ENCODE measurements at places on chromosomes 3 and 15.
A peak's percentile ranks its signal among the peaks of the same experiment; 100 is the strongest.

DNA sequence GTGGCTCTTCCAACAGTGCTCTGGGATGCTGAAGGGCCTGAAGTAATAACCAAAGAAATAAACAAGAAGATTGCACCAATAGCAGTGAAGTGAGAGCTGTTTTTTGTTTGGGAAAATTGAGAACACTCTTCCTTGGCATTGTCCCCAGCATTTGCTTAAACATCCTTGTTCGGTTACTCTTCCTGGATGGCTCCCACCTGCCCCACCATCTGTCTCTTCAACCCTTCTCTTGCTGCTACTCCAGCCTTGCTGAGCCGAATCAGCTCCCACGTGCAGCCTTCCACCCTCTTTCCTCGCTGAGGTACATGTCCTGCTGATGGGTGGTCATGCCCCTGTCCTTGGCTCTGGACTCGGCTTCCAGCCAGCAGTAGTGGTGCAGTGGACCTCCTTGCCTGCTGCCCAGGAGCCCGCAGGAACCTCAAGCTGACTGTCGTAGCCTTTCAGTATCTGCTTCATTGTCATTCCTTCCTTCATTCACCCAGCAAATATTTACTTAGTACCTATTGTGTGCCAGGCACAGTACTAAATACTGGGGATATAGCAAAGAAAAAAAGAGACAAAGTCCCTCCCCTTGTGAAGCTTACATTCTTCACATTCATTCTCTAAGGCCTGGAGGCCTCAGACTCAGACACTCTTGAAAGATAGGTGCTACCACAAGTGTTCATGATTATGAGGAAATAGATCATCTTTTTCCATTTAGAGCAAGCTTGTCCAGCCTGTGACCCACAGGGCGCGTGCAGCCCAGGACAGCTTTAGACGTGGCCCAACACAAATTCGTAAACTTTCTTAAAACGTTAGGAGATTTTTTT, 17.1 kb upstream of the VILL start:
- peak; percentile 46 for DNase-seq

- DNase-seq: no peak
These were observed 18.0 kb upstream of the KCNAB1 start for GRCh38 chr3:156102267-156102931.

- DNase-seq: no peak
These were observed 163.1 kb downstream of the FMN1 start for GRCh38 chr15:33031324-33031821.

DNA sequence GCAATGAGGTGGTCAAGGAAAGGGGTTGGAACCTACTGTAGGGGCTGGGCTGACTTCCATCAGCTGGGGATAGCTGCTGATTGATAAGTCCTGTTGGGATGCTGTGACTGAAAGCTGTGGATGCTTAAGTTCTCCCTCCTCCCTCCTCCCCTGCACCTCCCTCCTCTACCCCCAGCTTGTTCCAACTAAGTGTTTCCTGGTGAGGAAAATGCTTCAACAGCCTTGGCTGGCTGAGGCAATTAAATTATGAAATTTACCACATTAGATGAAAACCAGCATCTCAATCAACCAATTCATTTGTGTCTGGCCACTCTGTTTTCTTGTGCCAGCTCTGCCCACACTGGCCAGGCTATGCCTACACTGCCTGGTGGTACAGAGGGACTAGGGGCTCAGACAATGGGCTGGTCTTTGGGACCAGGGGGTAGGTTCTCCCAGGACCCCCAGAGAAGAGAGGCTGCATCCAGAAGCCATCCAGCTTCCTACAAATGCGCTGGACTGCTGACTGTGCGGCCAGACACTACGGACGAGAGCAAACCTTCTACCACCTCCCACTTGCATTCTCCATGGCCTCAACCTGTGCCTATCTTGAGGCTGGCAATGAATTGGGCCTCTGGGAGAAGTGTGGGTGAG, 2.5 kb downstream of the KLHL25 start:
- DNase-seq: no peak

DNA sequence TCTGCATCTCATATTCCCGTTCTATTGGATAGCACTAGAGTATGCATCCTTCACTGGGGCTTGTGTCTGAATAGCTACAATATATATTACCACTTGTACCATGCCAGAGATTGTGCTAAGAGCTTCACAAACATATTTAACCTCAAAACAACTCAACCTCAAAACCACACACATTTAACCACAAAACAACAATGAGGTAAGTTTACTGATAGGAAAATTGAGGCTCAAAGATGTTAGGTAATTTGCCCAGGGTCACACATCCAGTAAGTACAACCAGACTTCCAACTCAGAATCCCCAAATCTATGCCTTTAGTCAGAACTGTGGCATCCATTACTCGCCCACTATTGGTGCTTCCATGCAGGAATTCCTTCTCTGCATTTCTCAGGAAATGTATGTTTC, 220.0 kb downstream of the FAM43A start:
- DNase-seq: peak; percentile 34

- DNase-seq: no peak
These were observed 631.5 kb downstream of the PYDC2 start for GRCh38 chr3:192092388-192093005.

- no peak for DNase-seq
These were observed 626.4 kb upstream of the GOLIM4 start for GRCh38 chr3:168722091-168722490.

GRCh38 chr15:92664178-92664900, 8.8 kb upstream of the FAM174B start:
- no peak for DNase-seq

GRCh38 chr15:89499156-89499555, 2.8 kb upstream of the RHCG start:
- no peak for DNase-seq

DNA sequence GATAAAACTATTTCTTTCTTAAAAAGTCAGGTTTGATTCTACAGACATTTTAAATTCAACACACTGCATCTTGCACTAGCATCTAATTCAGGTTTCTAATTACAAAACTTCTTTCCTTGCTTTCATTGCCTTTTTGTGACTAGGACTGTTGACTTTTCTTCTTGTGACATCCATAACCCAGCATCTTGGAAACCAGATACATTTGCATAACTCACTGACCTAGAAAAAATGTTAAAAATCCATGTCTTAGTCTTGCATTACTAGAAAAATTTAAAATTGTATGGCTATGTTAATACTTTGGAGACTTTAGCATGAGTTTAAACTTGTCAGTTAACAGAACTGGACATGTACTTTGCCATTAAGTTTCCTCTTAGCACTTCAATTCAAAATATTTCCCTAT, 72.7 kb downstream of the DTWD1 start:
- DNase-seq: no peak

DNA sequence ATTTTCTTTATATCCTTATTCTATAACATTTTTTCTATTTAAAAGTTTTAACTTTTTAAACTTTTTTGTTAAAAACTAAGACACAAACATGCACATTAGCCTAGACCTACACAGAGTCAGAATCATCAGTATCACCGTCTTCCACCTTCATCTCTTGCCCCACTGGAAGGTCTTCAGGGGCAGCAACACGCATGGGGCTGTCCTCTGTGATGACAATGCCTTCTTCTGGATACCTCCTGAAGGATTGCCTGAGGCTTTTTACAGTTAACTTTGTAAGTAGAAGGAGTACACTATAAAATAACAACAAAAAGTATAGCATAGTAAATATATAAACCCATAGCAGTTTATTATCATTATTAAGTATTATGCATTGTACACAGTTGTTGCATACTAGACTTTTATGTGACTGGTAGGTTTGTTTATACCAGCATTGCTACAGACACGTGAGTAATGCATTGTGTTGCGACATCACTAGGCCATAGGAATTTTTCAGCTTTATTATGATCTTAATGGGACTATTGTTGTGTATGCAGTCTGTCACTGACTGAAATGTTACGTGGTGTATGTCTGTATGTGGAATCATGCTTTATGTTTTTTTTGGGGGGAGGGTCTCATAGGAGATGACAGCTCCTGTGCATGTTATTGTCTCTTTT, 18.2 kb downstream of the ATP1B3 start:
- no peak for DNase-seq

GRCh38 chr3:197253238-197253947, 45.0 kb downstream of the DLG1 start:
- no peak for DNase-seq

DNA sequence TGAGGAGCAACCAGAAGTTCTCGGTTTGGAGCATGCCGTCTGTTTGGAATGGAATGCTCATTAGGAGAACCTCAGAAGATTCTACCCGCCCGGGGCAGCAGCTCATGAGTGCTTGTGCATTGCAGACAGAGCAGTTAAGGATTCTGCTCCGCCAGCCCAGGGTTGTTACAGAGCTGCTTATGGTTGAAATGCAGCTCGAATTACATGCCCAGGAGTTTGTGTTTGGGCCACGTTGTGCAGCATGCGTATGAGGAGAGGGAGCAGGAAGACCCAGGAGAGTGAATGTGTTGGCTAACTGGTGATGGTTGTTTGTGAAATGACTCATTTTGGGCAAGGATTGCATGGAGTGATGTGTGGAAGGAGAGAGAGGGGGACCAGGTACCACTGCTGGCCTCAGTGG, 9.0 kb downstream of the FGD5 start:
- DNase-seq: no peak

DNA sequence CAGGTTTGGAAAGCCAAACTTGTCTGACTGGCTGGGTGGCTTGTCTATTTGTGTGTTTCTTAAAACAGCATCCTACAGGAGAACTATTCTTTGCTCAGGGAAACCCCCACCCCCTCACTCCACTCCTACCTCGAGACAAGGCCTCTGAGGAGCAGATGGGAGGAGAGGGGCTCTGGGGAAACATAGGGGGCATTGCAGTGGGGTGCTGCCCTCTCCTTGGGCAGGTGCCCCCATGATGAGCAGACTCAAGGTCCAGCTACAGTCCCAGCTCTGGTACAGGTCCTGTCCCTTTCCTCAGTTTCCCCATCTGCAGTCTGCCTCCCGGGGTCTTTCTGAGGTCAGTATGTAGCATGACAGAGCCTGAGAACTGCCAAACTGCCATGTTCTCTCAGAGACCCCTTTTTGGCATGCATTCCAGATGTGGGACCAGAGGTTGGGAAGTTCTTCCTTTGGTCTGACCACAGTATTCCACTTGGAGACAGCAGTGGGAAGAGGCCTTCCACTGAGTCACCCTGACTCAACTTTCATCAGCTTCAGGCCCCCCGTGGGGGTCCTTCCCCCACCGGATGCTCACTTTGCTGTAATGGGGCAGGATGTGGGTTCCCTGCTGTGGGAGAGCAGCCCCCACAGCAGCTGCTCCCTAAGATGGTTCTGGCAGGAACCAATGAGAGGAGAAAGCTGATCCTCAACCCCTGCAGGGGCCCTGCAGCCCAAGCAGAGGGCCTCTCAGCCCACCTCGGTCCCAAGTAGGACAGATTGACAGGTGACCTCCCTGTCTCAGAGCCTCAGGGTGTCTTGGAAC, 32.3 kb upstream of the CYP11A1 start:
- no peak for DNase-seq

- DNase-seq: no peak
These were observed 8.9 kb upstream of the CNTN3 start for GRCh38 chr3:74623261-74623836.

- no peak for DNase-seq
These were observed 496.3 kb downstream of the NLGN1 start for GRCh38 chr3:173893835-173894234.

DNA sequence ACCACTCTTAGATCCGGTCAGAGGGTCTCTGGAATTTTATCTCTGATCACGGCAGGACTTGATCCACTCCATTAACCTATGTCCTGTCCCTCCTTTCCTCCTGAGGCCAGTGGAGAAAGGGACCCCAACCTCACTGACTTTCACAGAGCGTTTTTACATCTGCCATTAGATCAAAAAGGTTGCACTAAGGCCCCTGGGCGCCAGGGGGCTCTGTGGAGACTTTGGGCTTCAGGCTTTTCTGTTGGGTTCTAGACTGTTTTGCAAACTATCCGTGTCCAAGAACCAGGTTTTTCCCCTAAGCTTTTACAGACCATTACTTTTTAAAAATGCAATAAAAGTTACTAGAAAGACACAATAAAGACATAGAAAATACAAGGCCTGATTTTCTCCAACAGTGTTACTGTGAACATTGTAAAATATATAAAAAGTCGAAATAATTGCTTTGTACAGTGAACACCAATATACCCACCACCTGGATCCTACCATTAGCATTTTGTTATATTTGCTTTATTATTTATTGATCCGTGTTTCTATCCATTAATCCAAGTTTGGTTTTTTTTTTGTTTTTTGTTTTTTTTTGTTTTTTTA, 159.7 kb downstream of the POLR2M start:
- DNase-seq: no peak

DNA sequence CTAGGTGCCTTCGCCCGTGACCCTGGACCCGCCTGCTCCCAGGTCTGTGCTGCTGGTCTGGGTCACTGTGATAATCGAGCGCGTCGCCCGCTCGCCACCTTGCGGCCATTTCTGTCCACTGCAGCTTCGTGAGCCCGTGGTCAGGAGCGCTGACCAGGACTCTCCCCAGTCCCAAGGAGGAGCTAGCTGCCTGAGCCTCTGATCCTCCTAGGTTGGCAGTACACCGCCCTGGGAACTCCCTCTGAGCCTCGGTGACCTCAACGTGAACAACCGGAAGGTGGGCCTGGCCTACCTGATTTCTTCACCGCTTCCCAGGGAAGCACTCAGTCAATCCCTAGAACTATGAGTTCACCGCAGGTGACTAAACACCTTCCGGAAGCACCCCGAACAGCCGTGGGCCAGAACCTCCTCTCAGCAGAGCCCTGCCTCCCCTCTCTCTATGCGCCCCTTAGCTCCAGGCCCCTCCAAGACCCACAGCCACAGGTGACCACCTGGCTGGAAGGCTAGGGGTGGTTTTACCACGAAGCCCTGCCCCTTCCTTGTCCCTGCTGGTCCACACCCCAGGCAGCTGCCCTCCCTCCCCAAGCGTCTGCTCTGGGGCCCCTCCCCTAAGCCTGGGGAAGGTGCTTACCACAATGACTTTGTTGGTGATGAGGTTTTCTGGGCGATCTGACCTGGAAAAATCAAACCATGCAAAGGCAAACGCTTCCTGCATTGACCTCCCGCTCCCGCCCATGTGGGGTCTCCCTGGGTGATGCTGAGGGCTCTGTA, 9.7 kb downstream of the PLA2G4D start:
- DNase-seq: no peak

DNA sequence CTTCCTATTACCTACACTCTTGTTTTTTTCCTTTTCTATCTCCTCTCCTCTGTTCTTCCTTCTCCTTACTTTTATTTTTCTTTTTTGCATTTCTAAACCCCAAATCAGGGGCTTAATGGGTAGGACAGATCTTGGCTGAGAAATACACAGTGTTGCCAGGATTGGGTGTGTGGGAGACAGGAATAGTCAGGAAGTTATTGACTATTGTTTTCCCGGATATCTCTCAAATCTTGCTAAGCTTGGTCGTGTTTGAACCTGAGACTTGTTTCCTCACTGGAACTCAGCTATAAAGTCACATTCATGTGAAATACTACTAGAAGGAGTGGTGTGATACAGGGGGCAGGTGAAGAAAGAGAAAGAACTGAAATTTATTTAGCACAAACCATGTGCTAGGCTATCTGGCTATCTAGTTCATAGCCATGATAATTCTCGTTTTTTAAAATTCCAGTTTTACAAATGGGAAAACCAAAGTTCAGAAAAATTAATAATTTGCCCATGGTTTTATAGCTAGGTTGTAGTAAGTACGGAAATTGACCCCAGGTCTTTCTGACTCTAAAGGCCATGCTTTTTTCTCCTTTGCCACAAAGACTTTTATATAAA, 343.2 kb upstream of the UMPS start:
- DNase-seq: no peak
